ENCODE measurements at places on chromosomes 6 and 20. TPM values are rescaled to one million over a fixed set of nuclear protein-coding genes. Genes with fewer than 3 reads are reported as not detected.

DNA sequence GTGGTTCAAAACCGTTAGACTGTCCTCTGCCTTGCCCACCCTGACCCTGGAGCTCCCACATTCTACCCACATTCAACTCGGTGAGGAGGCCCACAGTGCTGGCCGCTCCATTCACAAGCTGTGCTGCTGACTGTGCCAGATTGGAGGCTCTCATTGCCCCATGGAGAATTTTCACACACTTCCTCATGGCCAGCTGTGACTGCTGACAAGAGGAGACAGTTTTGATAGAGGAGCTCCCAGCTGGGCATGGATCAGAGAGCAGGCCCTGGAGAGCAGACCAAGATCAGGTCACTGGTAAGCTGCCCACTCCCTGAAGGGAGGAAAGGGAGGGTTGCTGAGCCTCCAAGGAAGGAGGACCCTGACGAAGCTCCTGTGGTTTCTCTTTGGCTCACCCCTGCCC, 246.1 kb upstream of the RIN2 start:
- no peak for DNase-seq

GRCh38 chr6:43037197-43037596, 15.8 kb downstream of the RRP36 start:
- DNase-seq = no peak

GRCh38 chr6:152695372-152696045, 2.2 kb upstream of the MYCT1 start:
- no peak for DNase-seq

DNA sequence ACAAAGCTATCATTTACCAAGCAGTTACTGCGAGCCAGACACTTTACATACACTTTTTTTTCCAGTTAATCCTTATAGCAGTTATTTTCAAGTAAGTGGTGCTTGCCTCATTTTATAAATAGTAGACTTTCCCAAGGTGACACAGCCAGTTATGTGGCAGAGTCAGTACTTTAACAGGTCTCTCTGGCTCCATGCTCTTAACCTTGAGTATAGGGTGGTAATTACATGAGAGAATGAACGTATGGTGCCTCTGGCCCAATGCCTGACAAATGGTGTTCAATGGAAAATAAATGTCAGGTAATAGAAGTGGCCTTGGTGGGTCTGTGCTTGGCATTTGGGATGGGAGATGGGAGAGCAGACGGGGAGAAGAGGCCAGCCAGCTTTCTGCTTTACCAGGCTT, 316.3 kb downstream of the SLC35F1 start:
- DNase-seq = no peak

GRCh38 chr20:14434384-14435136, 97.1 kb upstream of the FLRT3 start:
- DNase-seq = peak; percentile 82

- no peak for DNase-seq
Measured at GRCh38 chr6:136718476-136718875, 73.8 kb downstream of the MAP3K5 start.

GRCh38 chr6:138959521-138959920, 28.5 kb downstream of the REPS1 start:
- peak; percentile 42 for DNase-seq

DNA sequence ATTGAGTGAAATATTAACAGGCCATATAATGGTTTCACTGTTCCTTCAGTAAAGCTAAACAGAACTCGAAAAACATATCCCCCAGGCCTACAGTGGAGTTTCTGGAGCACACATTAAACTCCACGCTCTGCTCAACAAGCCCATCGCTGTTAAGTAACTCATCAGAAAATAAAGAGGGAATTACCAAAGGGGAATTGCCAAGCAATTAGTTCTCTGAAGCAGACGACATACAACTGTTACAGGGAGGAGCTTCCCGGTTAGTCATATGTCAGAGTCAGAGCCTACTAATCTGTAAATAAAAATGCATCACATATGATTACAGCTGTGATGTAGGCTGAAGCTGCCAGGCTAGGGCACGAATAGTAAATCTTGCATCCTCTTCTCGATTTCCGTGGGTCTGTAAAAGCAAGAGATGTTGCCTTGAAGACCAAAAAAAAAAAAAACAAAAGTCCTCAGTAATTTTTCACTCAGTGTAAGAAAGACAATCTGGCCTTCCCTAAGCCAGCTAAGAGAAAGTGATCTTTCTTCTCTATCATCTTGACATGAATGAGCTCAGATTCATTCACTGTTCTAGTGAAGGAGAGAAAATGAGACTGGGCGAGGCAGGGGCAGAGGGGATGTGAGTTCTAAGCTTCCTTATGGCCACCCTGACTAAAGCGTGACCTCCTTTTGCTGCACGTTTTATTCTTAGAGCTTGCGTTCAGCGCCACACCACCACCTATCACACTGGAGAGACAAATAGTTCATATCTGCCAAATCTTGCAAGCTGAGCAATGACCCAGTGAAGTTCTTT, 13.8 kb downstream of the ATXN1 start:
- DNase-seq = peak; percentile 89

GRCh38 chr6:121383478-121383877, 49.2 kb upstream of the TBC1D32 start:
- DNase-seq = no peak

The GGTLC1 gene
- not detected for total RNA-seq

The NFKBIL1 gene
- 20.4 TPM for total RNA-seq

The ZNF343 gene
- 11.0 TPM for total RNA-seq

The SLC22A23 gene
- total RNA-seq = 7.3 TPM

The SNHG17 gene
- total RNA-seq = 5.4 TPM

The CEP85L gene
- total RNA-seq = 19.9 TPM

The TRAPPC3L gene
- not detected for total RNA-seq
